ENCODE measurements at places on chromosomes 4 and X.
A peak's percentile ranks its signal among the peaks of the same experiment; 100 is the strongest.

DNA sequence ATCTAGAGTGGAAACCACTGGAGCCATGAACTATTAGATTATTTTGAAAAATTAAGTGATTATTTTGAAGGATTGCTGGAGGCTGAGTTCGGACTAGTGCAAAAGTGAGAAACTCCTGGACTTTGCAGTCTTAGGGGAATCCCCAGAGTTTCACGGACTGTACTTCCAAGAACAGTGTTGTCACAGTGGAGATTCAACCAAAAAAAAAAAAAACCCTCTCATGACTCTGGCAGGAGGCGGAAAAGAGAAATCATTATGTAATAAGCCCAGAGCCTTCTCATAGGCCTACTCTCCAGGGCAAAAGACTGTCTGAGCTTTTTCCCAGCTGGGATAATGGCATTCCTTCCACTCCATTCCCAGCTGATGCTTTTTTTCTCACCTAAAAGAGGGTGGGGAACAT lies 16.8 kb upstream of the C4orf51 start:
- no peak for DNase-seq

- DNase-seq, result no peak
Measured at GRCh38 chr4:85512446-85513205, 37.7 kb downstream of the ARHGAP24 start.

- no peak for DNase-seq
Measured at GRCh38 chr4:13940921-13941320, 313.4 kb upstream of the BOD1L1 start.

GRCh38 chr4:68724426-68724825 lies 54.0 kb upstream of the UGT2B15 start:
- DNase-seq, result no peak

GRCh38 chrX:34401411-34401810 lies 255.7 kb downstream of the TMEM47 start:
- no peak for DNase-seq

DNA sequence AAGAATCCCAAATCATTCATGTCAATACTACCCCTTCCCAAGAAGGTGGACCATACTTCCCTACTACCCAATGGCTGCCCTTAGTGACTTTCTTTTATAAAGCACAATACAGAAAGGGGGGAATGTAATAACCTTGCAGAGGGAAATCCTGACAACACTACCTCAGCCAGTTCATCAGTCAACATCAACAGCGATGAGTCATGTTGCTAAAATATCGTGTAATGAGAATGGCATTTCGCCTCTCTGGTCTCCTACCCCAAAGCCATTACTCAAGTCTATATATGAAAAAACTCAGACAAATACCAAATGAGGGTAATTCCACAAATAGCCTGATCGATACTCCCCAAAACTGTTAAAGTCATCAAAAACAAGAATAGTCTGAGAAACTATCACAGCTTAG lies 3.3 kb upstream of the MAGEA8 start:
- DNase-seq, result no peak

GRCh38 chr4:54912155-54912554 lies 213.2 kb downstream of the KDR start:
- no peak for DNase-seq

GRCh38 chr4:1604181-1604705 lies 79.9 kb downstream of the FAM53A start:
- no peak for DNase-seq

DNA sequence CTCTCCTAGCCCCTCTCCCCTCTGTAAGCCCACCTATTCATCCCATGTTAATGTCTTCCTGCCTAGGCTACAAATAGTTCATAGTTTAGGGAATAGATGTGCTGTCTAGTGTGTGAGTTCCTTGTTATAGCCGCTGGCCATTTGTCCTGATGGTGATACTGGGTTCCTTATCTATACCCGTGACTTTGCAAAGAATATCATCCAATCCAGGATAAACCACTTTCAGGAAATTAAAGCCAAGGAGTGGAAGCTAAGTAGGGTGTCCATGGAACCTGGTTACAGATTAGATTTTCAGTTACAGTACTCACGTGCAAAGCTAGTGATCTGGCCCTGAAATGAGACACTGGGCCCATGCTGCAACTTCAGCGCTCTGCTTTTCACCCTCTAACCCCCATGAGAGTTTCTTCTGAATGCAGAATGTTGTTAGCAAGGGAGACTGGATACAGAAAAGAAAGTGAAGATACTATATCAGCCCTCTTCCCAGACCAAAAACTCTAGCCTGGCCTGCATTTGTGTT lies 111.4 kb downstream of the TMEM164 start:
- no peak for DNase-seq

GRCh38 chr4:102627831-102628523 lies 126.8 kb downstream of the NFKB1 start:
- no peak for DNase-seq

DNA sequence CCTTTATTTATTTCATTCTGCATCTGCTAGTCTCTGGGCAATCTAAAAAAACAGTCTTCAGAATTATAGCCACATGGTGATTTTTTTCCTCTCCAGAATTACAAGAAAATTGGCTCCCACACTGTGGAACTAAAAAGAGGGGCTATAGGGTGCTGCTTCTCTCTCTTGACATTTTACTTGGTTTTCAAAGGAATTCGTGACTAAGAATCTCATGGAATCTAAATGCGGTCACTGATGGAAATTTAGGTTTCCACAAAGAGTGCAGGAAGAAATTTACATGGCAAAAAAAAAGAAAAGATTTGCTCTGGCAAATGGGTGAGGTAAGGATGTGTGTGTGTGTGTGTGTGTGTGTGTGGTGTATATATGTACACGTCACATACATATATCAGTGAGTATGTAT lies 10.2 kb downstream of the ATXN3L start:
- no peak for DNase-seq

GRCh38 chr4:77959566-77960338 lies 97.1 kb downstream of the MRPL1 start:
- DNase-seq, result no peak

GRCh38 chrX:10904220-10904619 lies 206.9 kb upstream of the HCCS start:
- no peak for DNase-seq

- DNase-seq, result no peak
Measured at GRCh38 chr4:145954924-145955339, 16.3 kb upstream of the ZNF827 start.

DNA sequence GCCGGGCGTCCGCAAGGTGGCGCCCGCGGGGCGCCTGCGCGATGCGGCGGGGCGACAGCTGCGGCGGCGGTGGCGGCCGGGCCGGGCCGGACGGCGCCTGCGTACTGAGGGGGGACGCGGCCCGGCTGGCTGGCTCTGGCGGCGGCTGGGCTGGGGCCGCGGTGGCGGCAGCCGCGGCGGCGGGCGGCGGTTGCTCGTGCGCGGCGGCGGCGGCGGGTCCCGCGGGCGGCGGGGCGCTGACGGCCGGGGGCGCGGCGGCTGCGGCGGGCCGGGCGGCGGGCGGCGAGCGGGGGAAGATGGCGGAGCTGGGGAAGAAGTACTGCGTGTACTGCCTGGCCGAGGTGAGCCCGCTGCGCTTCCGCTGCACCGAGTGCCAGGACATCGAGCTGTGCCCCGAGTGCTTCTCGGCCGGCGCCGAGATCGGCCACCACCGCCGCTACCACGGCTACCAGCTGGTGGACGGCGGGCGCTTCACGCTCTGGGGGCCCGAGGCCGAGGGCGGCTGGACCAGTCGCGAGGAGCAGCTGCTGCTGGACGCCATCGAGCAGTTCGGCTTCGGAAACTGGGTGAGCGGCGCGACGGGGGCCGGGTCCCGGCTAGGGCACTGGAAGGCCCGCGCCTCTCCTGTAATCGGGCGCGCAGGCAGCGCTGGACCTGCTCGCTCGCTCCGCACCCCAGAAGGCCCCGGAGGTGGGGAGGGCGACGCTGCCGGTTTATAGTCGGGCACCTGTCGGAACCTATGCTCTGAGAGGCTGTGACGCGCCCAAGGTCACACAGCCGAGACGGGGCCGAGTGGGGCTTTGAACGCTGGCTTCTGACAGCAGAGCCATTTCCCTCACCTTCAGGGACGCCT lies at the start of gene TADA2B:
TSS of gene TADA2B (plus strand) at position 89 of the 853 bp plus-strand sequence. CDS start at position 297, 208 bp downstream.
- DNase-seq, result peak; percentile 68

GRCh38 chr4:184792950-184793555 lies 32.7 kb downstream of the ACSL1 start:
- peak; percentile 35 for DNase-seq

GRCh38 chr4:14070289-14070880 lies 442.9 kb upstream of the BOD1L1 start:
- DNase-seq, result no peak

- no peak for DNase-seq
Measured at GRCh38 chr4:181962321-181962720, 280.9 kb upstream of the TENM3 start.

- no peak for DNase-seq
Measured at GRCh38 chr4:118790544-118790943, 45.4 kb downstream of the SEC24D start.

GRCh38 chr4:98482847-98483806 lies 175.3 kb downstream of the TSPAN5 start:
- peak; percentile 39 for DNase-seq

DNA sequence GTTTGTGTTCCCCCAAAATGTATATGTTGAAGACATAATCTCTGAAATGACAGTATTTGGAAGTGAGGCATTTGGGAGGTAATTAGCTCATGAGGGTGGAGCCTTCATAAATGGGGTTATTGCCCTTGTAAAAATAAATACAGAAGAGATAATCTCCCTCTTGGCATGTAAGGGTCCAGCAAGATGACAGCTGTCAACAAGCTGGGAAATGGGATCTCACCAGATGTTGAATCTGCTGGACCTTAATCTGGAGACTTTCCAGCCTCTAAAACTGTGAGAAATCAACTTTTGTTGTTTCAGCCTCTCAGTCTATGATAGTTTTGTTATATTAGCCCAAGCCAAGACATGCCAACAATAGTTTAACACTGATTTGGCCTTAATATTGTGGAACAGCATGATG lies 438.2 kb upstream of the PCDH7 start:
- no peak for DNase-seq

DNA sequence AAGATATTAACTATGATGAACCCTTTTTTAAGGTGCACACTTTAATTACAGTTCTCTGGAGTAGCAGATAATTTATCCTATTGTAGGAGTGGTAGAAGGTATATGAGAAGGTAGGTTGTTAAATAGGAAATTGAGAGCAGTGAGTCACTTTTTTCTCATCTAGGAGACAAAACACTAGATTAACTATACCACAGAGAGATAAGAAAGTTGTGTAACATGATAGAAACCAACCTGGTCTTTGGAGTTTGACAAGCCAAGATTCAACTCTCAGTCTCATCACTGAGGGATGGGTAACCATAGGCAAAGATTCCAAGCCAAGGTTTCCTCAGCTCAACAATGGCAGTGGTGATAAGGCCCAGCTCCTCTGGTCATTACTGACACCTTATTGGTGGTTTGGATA lies 104.0 kb downstream of the MAD2L1 start:
- no peak for DNase-seq

DNA sequence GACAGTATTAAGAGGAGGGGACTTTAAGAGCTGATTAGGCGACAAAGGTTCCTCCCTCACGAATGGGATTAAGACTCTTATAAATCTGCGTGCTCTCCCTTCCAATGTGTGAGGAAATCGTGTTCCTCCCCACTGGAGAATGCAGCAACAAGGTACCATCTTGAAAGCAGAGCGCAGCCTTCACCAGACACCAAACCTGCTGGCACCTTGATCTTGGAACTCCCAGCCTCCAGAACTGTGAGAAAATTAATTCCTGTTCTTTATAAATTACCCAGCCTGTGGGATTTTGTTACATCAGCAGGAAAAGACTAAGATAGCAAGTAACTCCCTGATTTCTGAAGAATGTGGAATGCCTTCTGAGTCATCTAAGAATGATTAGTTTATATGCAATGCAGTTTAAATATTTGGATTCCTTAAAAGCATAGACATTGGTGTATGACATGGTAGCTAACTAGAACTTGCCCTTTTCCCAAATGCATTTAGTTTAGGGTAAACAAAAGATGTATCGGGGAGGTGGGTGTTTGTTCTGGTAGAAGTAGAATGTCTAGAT lies 86.1 kb downstream of the USP46 start:
- no peak for DNase-seq

GRCh38 chr4:146179784-146180370 lies 4.4 kb downstream of the LSM6 start:
- no peak for DNase-seq

GRCh38 chr4:120672558-120673147 lies 249.9 kb downstream of the PRDM5 start:
- no peak for DNase-seq
